ENCODE measurements at places on chromosomes 1 and 21.

- peak; percentile 87 for DNase-seq
Observed at GRCh38 chr1:205543351-205544301, 39.2 kb downstream of the CDK18 start.

GRCh38 chr1:201094832-201095231 is 17.4 kb downstream of the CACNA1S start:
- no peak for DNase-seq

GRCh38 chr21:45504516-45505415 is 37.5 kb downstream of the SLC19A1 start:
- no peak for DNase-seq

DNA sequence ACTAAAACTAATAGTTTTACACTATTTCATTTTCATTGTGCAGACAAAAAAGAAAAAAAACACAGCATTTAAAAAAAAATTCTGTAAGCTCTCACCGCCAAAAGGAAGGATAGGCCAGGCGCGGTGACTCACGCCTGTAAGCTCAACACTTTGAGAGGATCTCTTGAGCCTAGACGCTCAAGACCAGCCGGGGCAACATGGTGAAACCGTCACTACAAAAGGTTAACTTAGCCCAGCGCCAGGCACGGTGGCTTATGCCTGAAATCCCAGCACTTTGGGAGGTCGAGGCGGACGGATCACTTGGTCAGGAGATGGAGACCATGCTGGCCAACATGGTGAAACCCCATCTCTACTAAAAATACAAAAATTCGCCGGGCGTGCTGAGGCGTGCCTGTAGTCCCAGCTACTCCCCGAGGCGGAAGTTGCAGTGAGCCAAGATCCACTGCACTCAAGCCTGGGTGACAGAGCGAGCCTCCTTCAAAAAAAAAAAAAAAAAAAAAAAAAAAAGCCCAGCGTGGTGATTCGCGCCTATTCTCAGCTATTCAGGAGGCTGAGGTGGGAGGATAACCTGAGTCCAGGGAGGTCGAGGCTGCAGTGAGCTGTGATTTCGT is 14.3 kb upstream of the SPEN start:
- DNase-seq, result peak; percentile 79

- peak; percentile 44 for DNase-seq
Observed at GRCh38 chr1:15515022-15515663, 8.9 kb downstream of the CASP9 start.

- no peak for DNase-seq
Observed at GRCh38 chr1:29029667-29030066, 94.0 kb downstream of the TMEM200B start.

DNA sequence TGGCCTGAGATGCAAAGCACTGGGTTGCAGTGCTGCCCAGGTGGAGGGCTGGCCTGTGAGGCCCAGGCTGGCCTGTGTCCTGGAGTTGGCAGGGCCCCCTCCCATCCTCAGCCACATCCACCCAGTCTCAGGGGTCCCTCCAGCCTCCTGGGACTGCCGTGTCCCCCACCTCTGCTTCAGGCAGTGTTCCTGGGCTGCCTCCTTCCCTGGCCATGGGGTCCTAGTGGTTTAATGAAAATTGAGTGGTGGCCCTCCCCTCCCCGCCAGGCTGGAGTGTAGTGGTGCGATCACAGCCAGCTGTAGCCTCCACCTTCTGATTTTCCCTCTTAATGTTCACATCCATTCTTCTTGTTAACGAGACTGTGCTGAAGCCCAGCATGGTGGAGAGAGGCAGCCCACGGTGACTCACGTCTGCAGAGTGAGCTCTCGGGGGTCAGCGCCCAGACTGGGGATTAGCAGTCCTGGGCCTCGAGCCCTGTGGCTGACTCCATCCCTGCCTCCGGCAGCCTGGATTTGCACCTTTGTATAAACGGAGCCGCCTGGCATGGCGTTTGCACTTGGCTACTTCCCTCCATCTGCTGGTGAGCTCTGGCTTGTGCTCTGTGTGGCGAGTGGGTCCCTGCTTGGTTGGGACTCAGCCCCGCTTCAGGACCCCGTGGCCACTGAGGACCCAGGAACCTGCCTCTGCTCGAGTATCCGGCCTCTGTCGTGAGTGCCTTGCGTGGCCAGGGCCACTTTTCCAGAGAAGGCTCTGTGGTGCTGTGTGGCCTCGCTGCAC is 6.9 kb downstream of the MIB2 start:
- peak; percentile 37 for DNase-seq

DNA sequence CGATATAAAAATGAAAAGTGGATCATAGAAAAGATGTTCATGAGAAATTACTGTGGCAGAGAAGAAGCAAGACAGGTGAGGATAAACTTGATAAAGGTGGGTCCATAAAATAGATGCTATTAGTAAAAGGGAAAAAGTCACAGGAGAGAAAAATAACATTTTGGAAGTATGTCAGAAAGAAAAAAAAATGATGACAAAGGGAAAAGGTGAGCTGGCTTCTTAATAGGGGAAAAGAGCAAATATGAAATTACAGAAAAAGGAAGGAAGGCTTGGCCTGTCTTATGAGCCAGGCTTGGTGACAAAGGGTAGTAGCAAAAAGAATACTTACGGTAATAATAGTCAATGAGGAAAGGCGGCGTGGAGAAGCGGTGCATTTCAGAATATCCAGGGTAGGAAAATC is 386.1 kb downstream of the RWDD3 start:
- no peak for DNase-seq

DNA sequence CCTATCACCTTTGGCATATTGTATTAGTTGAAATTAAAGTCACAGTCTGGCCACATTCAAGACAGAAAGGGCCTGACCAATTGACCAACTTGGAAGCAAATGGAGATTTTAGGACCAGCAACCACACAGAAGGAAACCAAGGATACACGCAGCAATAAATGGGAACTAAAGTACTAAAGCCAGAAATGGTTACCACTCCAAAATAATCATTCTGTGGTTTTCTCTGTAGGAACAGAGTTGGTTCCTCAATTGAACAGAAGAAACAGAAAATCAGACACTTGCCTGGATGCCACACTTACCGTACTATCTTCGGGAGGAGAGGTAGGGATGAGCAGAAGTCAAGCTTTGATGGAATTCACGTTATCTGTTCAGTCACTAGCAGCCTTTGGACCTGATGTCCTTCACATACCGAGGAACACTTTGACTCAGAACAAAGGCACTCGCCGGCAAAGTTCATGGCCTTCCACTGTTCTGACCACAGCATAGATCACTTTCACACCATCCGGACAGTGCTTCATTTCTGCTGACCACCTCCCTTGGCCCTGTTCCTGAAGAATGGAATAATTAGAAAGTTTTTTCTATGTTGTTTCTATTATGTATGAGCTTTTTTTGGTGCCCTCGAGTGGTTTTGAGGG is 96.9 kb downstream of the LPAR3 start:
- DNase-seq, result no peak

- no peak for DNase-seq
Observed at GRCh38 chr1:169289016-169289415, 78.6 kb downstream of the NME7 start.

DNA sequence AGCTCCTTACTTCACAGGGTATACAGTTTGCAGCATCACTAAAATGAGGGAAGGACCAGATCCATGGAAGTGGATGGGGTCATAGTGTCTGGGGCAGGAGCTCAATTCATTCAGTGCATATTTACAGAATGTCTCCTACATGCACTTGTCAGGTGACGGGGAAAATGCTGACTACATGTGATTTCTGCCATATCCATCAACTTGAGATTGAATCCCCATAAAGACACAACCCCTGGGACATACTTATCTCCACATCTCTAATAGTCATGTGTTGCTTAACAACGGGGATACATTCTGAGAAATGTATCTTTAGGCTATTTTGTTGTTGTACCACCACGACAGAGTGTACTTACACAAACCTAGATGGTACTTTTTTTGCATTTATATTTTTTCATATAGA is 12.0 kb downstream of the RWDD2B start:
- no peak for DNase-seq

DNA sequence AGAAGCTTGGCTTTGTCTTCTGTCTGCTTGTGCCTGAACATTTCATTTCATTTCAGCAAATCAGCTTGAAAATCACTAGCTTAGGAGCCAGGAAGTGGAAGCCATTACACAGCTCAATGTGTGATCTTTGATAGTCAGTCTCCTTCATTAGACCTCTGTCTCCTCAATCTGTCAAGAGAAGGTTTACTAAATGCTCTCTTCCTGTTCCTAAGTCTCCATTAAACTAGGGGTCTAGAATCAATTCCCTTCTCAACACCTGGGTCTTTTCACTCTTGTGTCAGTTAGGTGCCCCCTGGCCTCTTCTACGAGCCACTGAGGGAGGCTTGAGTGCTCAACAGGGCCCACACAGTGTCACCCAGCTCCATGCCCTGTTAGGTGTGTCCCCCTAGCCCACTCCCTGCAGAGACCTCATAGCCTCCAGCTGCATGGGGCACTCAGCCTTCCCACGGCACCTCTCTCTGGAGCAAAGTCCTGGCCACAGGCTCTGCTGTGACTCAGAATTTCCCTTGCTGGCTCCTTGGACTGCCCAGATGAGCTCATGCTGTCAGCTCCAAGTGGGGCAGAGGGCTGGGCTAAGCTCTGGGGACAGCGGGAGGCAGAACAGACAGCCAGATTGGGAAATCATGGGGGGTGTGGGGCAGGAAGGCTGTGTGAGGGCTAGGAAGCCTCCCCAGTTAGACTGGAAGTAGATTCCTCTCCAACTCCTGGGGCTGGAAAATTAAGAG is 115.7 kb upstream of the IPO9 start:
- DNase-seq, result peak; percentile 99

DNA sequence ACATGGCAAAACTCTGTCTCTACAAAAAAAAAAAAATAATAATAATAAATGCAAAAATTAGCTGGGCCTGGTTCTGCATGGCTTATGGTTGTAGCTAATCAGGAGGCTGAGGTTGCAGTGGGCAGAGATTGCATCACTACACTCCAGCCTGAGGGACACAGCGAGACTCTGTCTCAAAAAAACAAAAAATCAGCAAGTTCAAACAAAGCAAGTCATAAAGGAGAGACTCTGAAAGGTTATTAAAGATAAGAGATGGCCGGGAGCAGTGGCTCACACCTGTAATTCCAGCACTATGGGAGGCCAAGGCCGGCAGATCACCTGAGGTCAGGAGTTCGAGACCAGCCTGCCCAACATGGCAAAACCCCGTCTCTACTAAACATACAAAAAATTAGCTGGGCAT is 28.8 kb downstream of the COP1 start:
- DNase-seq, result no peak

DNA sequence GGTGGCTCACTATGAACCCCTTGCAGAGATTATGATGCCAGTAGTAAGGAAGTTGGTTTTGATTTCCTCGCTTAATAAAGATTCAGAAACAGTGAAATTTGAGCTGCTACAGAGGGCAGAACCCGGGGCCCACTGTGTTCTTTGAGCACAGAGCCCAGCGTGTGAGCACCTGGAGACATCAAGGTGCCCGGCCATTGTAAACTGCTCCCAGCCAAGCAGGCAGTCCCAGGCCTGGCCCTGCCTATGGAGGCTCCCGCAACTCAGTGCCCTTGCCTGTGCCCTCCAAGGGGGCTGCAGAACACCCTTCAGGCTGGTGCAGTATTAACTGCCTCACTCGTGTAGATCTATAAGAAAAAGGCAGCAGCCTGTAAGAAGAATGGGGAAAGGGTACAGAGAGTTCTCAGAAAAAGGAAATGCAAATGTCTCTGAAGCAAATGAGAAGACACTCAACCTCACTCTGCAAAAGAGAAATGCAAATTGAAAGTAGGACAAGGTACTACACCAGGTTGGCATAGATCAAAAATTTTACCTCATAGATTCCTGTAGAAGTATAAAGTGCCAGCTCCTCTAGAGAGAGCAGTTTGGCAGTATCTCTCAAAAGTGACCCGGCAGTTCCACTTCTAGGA is 323.7 kb downstream of the HHAT start:
- no peak for DNase-seq

- DNase-seq, result no peak
Observed at GRCh38 chr1:40842207-40842606, 20.0 kb downstream of the CITED4 start.
